ENCODE measurements at places on chromosomes 3 and 15. TPM values are rescaled to one million over a fixed set of nuclear protein-coding genes. Genes with fewer than 3 reads are reported as not detected.

The PLOD2 gene
- total RNA-seq = 45.6 TPM

DNA sequence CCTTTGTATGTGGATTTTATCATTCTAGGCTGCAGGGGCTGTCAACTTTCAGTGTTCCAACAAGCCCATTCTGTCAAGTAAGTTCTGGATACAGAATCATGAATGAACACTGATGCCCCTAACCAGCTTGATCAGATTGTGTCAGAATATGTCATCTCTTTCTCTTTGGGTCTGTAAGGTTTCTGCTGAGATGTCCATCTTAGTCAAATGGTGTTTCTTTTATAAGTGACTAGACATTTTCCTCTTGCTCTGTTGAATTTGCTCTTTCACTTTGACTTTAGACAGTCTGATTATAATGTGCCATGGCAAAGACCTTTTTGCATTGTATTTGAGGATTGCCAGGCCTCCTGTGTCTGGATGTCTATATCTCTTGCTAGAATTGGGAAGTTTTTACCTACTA, 660.9 kb upstream of the CBLB start:
- no peak overlapping the region for H3K4me3 ChIP-seq
- no peaks in the 10 kb centered on the region for H3K27me3 ChIP-seq
- no peaks in the 10 kb centered on the region for H3K4me1 ChIP-seq
- DNase-seq = no peak

- H3K4me1 ChIP-seq = no peaks in the 10 kb centered on the region
- H3K27ac ChIP-seq = no peak overlapping the region
- H3K4me3 ChIP-seq = no peak overlapping the region
- H3K27me3 ChIP-seq = no peaks in the 10 kb centered on the region
- H3K36me3 ChIP-seq = no peaks in the 10 kb centered on the region
Observed at GRCh38 chr3:114110439-114110838, 53.9 kb downstream of the QTRT2 start.

DNA sequence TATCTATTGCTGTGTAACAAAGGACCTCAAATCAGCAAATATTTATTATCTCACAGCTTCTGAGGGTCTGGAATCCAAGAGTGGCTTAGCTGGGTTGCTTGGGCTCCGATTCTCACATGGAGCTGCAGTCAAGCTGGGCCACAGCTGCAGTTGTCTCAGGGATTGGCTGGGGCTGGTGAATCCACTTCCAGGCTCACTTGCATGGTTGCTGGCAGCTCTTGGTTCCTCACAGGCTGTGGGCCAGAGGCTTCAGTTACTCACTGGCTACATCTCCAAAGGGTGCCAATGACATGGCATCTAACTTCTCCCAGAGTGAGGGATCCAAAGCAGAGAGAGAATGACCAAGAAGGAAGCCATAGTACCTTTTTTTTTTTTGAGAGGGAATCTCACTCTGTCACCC, 13.9 kb upstream of the SYNM start:
- H3K36me3 ChIP-seq = no peaks in the 10 kb centered on the region
- peaks cover 6% of the 10 kb centered on the region for H3K4me1 ChIP-seq
- DNase-seq = no peak
- no peaks in the 10 kb centered on the region for H3K27me3 ChIP-seq
- no peak overlapping the region for H3K27ac ChIP-seq
- H3K4me3 ChIP-seq = no peak overlapping the region

DNA sequence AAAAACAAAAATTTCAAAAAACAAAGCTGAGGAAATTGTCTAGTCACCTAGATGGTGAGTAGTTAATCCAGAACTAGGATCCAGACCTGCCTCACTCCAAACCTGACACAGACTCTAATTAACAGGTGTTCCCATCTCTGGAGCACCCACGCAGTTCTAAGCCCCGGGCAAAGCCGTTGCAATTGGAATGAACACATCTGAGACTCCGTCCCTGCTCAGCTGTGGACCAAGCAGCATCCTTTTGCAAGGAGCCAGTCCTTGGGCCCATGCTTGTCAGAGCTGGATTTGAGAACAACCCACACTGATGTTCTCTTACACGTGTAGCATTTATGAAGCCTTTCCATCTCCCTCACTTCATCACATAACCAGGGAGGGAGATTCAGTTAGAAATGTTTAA, 54.8 kb downstream of the LMCD1 start:
- H3K4me3 ChIP-seq = no peak overlapping the region
- H3K27me3 ChIP-seq = peaks cover 2% of the 10 kb centered on the region
- H3K4me1 ChIP-seq = peaks cover 18% of the 10 kb centered on the region
- peak overlapping the region; percentile 57 for H3K27ac ChIP-seq
- no peak for DNase-seq
- H3K36me3 ChIP-seq = no peaks in the 10 kb centered on the region

DNA sequence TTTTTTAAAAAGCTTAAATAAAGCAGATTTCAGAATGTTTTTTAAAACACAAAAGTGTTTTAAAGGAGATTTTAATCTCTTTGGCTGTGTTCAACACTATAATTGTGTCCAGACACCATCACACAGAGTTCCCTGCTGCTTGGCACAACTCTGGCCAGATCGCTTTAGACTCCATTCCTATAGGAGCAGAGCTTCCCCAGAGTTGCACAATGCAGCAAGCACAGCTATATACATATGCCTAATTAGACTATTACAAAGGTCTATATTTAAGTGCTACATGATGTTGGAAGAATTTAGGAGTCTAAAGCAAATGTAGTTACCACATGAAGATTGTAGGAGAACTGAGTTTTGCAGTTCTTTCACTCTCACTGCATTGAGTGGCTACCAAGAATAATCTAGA, 11.2 kb downstream of the SLC9A9 start:
- H3K36me3 ChIP-seq = peaks cover 5% of the 10 kb centered on the region
- H3K4me1 ChIP-seq = peaks cover 9% of the 10 kb centered on the region
- DNase-seq = no peak
- no peak overlapping the region for H3K4me3 ChIP-seq

DNA sequence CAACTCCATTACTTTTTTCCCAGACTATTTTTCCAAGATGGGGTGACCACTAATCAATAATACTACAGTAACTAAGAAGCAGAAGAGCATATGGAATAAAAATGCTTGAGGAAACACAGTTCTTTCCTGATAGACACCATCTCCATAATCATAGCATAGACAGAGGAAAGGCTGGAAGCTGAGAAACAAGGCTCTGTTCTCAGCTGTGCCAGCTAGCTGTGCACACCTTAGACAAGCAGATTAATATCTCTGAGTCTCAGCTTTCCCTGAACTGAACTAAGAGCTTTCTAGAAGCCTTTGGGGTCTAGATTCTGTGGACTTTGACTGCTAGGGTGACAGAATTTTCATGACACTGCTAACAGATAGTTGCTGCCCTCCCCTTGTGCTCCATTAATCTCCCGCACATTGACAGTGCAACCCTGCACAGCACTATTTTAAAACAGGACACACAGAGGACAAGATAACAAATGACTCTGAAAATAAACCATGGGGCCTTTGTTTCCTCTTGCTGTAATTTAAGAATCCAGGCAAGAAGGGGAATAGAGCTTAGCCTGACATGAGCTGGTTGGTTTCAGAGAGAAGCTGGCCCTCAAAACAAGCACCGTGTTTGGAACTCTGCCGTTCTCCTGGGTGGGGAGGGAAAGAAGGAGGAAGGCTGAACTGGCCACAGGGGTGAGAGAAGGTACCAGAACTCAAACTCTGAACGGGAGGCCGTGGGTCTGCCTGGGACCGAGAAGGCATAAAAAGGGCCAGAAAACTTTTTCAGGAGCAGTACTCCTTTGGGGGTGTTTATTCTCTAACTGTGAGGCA, 67.4 kb downstream of the ATP13A5 start:
- no peaks in the 10 kb centered on the region for H3K36me3 ChIP-seq
- no peak overlapping the region for H3K4me3 ChIP-seq
- H3K4me1 ChIP-seq = peaks cover 4% of the 10 kb centered on the region
- DNase-seq = no peak
- no peak overlapping the region for H3K27ac ChIP-seq

- H3K4me3 ChIP-seq = no peak overlapping the region
- no peak for DNase-seq
- no peaks in the 10 kb centered on the region for H3K4me1 ChIP-seq
- no peaks in the 10 kb centered on the region for H3K27me3 ChIP-seq
Observed at GRCh38 chr15:94621736-94622135, 390.4 kb downstream of the MCTP2 start.

The FRMD5 gene
- total RNA-seq = 43.8 TPM

The RAP2B gene
- 24.5 TPM for total RNA-seq

The MRAS gene
- 41.5 TPM for total RNA-seq

- peaks cover 9% of the 10 kb centered on the region for H3K4me1 ChIP-seq
- H3K27me3 ChIP-seq = no peaks in the 10 kb centered on the region
- no peak overlapping the region for H3K4me3 ChIP-seq
- H3K36me3 ChIP-seq = peaks cover 5% of the 10 kb centered on the region
- H3K27ac ChIP-seq = no peak overlapping the region
Observed at GRCh38 chr3:40332684-40333083, 23.2 kb downstream of the EIF1B start.

GRCh38 chr3:182711261-182711683, 82.0 kb upstream of the ATP11B start:
- no peak for DNase-seq
- no peak overlapping the region for H3K27ac ChIP-seq
- no peaks in the 10 kb centered on the region for H3K36me3 ChIP-seq
- H3K4me1 ChIP-seq = no peaks in the 10 kb centered on the region

The CCR3 gene
- total RNA-seq = not detected

DNA sequence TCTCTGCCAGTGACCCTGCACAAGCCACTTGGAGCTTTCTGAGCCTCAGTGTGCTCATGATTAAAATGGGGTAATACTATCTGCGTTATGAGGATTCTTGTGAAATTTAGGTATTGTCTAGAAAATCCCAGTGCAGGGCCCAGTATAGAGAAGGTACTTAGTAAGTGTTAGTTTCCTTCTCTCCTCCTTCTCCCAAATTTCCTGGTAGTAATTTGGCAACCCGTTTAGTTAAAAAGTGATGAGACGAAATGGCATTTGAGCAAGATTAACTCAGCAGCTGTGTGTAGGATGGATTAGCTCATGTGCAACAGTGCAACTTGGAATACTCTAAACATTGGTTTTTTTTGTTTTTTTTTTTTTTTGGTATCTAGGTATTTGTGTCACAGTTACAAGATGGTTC, 84.6 kb downstream of the SLCO3A1 start:
- H3K27me3 ChIP-seq = peaks cover 3% of the 10 kb centered on the region
- peaks cover 28% of the 10 kb centered on the region for H3K4me1 ChIP-seq
- no peak overlapping the region for H3K4me3 ChIP-seq
- peaks cover 12% of the 10 kb centered on the region for H3K36me3 ChIP-seq
- H3K27ac ChIP-seq = no peak overlapping the region

The ZBTB47 gene
- total RNA-seq = 9.7 TPM

- H3K36me3 ChIP-seq = no peaks in the 10 kb centered on the region
- no peak overlapping the region for H3K27ac ChIP-seq
- H3K4me1 ChIP-seq = peaks cover 10% of the 10 kb centered on the region
- H3K4me3 ChIP-seq = peak overlapping the region; percentile 54
- DNase-seq = no peak
- H3K27me3 ChIP-seq = peaks cover 1% of the 10 kb centered on the region
Observed at GRCh38 chr3:56799251-56799882, 2.4 kb downstream of the ARHGEF3 start.

The PRRT3 gene
- total RNA-seq = 8.9 TPM

GRCh38 chr3:107205358-107205757, 171.9 kb upstream of the CCDC54 start:
- H3K27ac ChIP-seq = no peak overlapping the region
- no peaks in the 10 kb centered on the region for H3K27me3 ChIP-seq
- H3K36me3 ChIP-seq = no peaks in the 10 kb centered on the region
- no peak overlapping the region for H3K4me3 ChIP-seq
- DNase-seq = no peak

The LDHAL6B gene
- not detected for total RNA-seq

DNA sequence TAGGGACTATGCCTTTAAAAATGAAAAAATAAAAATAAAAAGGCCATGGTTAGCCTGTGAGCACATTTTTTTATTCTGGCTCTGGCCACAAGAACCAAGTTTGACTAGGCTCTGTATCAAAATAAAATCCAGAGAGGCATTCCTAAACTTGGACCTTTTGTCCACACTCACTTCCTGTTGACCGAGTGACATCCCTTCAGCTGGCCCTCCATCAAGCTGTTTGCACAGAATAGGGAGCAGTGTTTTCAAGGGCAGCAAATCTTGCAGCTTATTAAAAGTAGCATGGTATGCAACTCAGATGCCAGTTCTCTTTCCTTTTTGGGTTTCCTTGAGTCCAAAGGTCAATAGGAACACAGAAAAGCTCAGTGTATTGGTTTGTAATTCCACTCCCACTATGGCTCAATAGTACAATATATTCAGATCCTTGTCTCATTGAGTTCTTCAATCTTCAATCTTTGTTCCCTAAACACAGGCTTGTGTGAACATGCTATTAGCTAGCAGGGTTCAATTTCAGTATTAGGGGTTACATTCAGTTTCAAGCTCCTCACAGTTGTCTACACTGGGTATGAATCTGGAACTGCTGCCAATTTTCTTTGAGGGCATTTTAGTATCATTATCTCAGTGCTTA, 244.5 kb downstream of the RBMS3 start:
- H3K4me1 ChIP-seq = no peaks in the 10 kb centered on the region
- no peaks in the 10 kb centered on the region for H3K27me3 ChIP-seq
- DNase-seq = no peak
- H3K27ac ChIP-seq = no peak overlapping the region
- H3K4me3 ChIP-seq = no peak overlapping the region
- H3K36me3 ChIP-seq = no peaks in the 10 kb centered on the region

The CILP gene
- total RNA-seq = 0.12 TPM

The GABRR3 gene
- total RNA-seq = not detected

- no peaks in the 10 kb centered on the region for H3K4me1 ChIP-seq
- DNase-seq = no peak
- no peak overlapping the region for H3K27ac ChIP-seq
- H3K4me3 ChIP-seq = no peak overlapping the region
- no peaks in the 10 kb centered on the region for H3K36me3 ChIP-seq
Observed at GRCh38 chr3:16214366-16214765, 39.9 kb downstream of the GALNT15 start.

The PDZRN3 gene
- total RNA-seq = 21.9 TPM

DNA sequence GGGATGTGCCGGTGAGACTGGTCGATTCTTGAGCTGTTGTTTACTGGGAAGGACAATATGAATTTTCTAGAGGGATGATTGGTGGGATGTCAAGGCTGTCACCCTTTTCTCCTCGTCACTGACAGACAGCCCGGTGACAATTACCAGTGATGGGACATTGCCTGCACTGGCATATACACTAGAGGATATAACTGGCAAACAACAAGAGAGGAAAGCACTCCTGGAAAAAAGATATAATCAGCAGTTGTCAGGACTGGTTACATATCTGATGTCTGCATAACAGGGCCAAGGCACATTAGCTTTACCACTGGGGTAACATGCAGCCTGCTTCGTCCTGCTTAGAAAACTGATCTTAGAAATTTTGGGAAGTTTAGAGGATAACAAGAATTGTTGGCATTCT, 131.1 kb downstream of the ROBO2 start:
- no peaks in the 10 kb centered on the region for H3K27me3 ChIP-seq
- peak overlapping the region; percentile 76 for H3K27ac ChIP-seq
- H3K36me3 ChIP-seq = no peaks in the 10 kb centered on the region
- peak overlapping the region; percentile 55 for H3K4me3 ChIP-seq
- no peak for DNase-seq

The HTR3E gene
- not detected for total RNA-seq

The HRG gene
- not detected for total RNA-seq
